ENCODE measurements at places on chromosomes 3 and 15. TPM values are rescaled to one million over a fixed set of nuclear protein-coding genes. Genes with fewer than 3 reads are reported as not detected.

GRCh38 chr3:42750834-42751233 lies 22.2 kb downstream of the CCDC13 start:
- no peak for DNase-seq

- DNase-seq: no peak
Measured at GRCh38 chr3:54026543-54026942, 95.8 kb upstream of the CACNA2D3 start.

DNA sequence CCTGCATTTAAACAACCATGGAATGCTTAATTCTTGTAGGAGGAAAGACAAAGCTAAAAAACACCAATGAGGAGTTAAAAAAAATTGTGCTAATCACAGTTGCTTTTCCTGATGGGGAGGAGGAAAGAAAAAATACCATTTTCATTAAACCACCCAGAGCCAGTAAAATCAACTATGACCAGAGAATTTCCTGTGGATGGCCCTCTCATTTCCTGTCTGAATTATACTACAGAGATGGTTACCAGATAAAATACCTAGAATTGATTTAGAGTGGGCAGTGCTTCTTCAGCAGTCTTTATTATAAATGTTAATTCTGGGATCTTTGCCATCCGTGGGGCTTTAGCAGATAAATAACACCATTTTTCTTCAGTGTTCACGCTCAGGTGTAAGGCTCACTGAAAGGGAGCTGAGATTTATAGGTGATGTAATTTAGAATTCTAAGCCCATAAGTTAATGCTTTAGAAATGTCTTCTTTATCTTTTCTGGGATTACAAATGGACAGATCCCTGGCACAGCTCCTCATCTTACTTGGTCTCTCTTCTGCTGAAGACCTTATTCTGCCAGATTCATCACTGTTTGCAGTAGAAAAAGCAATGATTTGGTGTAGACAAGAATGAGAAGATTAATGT lies 37.9 kb downstream of the RETNLB start:
- no peak for DNase-seq

GRCh38 chr3:94070341-94070911 lies 7.6 kb downstream of the NSUN3 start:
- no peak for DNase-seq

GRCh38 chr15:34773917-34774316 lies 19.1 kb upstream of the GJD2 start:
- DNase-seq: no peak

GRCh38 chr15:93477188-93477587 lies 388.2 kb upstream of the RGMA start:
- no peak for DNase-seq

- DNase-seq: no peak
Measured at GRCh38 chr3:126345641-126346460, 11.4 kb downstream of the KLF15 start.

The CERS3 gene
- not detected for total RNA-seq

DNA sequence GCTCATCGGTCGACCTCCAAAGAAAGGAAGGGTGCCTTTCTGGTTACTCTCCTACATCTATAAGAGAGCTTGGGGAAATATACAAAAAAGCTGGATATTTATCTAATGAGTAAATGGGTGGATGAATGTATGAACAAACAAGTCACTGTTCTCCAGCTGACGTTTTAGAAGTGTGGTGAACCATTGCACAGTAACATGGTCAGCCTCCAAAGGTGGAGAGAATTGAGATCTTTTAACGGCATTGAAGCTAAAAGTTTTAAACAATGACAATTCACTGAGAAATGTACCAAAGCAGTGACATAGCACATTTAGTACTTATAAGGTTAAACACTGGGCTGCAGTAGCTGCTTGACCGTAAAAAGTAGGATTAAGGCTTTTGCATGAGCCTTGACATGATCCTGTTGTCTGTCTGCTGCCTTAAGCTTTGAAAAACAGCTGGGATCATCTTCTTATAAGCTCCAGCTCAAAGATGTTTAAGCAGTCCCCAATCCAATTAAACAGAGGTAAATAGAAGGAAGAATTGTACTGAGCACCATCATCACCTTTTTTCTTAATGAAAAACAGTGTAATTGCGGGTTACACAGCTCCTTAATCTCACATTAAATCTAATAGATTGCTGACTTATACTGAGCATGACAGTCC lies 222.9 kb downstream of the WDR72 start:
- DNase-seq: peak; percentile 48

DNA sequence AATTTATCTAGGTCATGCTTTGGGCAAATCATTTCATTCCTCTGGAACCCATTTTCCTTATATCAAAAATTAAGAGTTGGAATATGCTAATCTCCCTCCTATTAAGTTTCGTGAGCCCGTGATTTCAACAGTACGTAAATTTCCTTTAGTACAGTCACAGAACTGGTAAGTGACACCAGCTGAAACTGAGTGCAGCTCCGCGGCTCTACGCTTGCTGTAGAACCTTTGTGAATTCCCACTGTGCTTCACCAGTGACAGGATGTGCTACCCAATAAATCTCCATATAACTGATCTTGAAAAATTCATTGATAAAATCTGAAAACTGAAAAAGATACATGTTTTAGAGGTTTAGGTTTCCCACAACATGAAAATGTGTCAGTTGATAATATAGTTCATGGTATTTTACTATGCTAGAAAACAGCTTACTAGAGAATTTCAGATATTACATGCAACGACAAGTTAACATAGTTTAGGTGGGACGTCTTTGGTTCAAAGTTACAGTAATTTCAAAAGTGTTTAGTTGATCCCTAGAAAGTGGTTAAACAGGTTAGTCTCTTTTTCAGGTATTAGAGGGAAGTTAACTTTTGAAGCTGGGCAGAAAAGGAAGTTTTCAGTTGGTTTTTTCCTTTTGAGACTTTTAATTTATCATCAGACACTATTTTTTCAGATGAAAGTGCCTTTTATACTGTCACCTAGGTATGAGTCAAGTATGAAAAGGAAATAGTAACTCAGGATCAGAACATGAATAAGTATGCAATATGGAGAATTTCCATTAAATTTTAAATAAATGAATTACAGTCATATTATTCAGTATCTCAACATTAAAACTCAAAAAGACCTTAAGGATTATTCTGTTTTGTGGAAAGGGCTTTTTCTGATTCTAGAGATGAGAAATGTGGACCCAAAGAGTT lies 57.0 kb downstream of the PPARG start:
- no peak for DNase-seq

GRCh38 chr15:75989045-75989444 lies 23.2 kb downstream of the NRG4 start:
- no peak for DNase-seq

The ERICH6 gene
- total RNA-seq: not detected

DNA sequence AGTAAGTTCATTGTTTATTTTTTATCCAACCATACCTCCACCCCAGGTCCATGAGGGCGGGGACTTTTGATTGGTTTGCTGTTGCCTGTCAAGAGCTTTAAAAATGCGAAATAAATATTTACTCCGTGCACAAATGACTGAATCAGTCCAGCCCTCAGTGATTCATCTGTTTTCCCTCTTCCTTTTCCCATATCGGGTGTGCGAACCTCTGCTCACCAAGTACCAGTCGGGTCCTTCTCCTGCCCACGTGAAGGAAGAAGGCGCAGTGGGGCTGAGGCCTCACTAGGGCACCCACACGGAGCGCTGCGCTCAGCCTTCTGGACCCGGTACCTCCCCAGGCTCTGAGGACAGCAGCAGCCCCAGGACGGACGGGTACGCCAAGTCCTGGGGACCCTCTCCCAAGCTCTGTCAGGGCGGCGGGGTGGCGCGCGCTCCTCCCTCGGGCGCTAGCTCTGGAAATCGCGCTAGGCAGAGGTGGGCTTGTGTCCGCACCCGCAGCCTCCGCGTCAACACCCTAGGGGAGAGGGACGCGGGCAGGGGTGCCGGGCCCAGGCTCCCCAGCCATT lies 70.5 kb upstream of the EPHB3 start:
- DNase-seq: no peak

The COL8A1 gene
- total RNA-seq: 25.1 TPM

Data from RPMI7951 (cell line).